ENCODE measurements at places on chromosomes 13 and 19. TPM values are rescaled to one million over a fixed set of nuclear protein-coding genes. Genes with fewer than 3 reads are reported as not detected.

- no peak for DNase-seq
Measured at GRCh38 chr19:52307275-52307674, 10.3 kb downstream of the ZNF480 start.

DNA sequence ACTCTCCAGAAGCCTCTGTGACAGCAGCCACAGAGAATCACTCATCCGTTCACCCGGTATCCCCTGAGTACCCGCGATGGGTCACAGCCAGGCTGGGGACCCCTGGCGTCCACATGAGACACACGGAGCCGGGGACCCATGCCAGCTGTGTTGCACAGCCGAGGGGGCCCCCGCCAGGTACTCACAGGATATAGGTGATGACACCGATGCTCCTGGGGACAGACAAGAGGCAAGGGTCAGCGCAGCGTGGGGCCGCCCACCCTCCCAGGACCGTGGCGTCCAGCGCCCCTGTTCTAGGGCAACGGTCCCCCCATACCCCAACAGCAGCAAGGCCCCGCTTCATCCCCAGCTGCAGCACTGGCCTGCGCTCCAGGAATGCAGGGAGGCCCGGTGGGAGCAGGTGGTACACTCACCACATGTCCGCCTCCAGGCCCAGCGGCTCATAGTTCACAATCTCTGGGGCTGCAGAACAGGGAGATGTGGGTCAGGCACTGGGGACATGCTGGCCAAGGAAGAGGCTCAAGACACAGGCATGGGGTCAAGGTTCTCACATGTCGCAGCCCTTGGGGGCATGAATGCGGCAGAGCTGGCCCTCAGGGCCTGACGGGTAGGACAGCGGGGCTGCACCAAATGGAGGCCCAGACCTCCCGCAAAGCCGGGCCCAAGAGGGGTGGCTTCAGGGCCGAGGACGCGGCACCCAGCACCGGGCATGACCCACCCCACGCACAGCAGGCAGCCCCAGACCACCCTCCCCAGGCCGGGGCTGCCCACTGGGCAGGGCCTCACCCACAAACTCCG, 7.2 kb downstream of the DAPK3 start:
- no peak for DNase-seq

DNA sequence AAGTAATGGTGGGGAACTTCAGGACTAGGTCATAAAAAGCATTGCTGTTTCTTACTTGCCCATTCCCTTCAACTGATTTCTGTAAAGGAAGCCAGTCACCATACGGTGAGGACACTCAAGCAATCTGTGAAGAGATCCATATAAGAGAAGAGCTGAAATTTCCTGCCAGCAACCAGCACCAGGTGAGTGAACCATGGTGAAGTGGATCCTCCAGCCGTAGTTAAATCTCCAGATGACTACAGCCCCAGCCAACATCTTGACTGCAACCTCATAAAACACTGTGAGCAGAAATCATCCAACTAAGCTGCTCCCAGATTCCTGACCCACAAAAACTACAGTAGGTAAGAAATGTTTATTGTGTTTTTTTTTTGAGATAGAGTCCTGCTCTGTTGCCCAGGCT, 3.8 kb upstream of the SLC6A16 start:
- DNase-seq = no peak

DNA sequence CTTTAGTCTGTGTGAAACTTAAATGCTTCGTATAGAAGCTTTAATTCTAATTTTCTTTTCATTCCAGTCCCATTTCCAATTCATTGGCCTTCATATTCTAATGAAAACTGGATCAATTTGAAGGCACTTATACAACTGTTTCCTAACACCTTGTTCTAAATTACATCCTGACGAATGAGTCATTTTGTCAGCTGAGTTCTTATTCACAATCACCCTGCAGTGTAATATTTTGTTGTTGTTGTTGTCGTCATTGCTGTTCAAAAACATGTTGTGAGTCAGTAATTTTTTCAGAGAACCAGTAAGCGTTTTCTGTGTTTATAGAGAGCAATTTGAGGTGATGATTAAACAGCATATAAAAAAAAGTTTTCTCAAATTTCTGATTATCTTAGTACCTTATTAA, 290.0 kb downstream of the PCDH9 start:
- DNase-seq = peak; percentile 30

Gene SLC5A5
- 0.02 TPM for total RNA-seq

- DNase-seq = no peak
Measured at GRCh38 chr13:94196413-94196812, 283.1 kb downstream of the DCT start.

DNA sequence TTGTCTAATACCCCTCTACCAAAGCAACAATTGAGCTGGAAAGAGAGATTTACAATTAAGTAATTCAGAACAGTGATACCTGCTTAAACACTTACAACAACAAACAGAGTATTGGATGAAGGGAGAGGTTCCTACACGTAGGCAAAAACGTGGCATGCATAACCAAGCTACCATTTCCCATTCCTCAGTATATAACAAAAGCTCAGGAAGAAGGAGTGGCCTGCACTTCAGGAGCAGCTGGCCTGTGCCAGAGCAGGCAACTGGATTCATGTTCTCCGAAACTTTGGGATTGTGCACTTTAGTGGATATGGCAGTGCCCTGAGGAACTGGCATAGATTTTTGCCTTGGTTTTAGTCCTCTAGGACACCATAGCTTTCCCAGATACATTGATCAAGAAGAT, 630.2 kb upstream of the PCDH9 start:
- no peak for DNase-seq

Gene FUT1
- total RNA-seq = 1.6 TPM

GRCh38 chr13:99648066-99648665, 146.9 kb downstream of the TM9SF2 start:
- DNase-seq = no peak

- DNase-seq = no peak
Measured at GRCh38 chr13:50686551-50686950, 156.9 kb downstream of the DLEU7 start.

GRCh38 chr19:46180701-46181387, 32.8 kb downstream of the IGFL2 start:
- peak; percentile 85 for DNase-seq

DNA sequence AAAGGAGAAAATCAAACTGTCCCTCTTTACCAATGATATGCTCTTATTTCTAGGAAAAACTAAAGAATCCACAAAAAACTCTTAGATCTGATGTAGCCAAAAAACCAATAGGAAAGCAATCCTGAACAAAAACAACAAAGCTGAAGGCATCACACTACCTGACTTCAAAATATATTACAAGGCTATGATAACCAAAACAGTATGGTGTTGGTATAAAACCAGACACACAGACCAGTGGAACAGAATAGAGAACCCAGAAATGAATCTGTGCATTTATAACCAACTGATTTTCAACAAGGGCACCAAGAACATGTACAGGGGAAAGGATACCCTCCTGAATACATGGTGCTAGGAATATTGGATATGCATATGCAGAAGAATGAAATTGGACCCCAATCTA, 9.7 kb upstream of the ZNF546 start:
- DNase-seq = no peak

GRCh38 chr19:15368051-15368632, 11.4 kb downstream of the AKAP8 start:
- no peak for DNase-seq

DNA sequence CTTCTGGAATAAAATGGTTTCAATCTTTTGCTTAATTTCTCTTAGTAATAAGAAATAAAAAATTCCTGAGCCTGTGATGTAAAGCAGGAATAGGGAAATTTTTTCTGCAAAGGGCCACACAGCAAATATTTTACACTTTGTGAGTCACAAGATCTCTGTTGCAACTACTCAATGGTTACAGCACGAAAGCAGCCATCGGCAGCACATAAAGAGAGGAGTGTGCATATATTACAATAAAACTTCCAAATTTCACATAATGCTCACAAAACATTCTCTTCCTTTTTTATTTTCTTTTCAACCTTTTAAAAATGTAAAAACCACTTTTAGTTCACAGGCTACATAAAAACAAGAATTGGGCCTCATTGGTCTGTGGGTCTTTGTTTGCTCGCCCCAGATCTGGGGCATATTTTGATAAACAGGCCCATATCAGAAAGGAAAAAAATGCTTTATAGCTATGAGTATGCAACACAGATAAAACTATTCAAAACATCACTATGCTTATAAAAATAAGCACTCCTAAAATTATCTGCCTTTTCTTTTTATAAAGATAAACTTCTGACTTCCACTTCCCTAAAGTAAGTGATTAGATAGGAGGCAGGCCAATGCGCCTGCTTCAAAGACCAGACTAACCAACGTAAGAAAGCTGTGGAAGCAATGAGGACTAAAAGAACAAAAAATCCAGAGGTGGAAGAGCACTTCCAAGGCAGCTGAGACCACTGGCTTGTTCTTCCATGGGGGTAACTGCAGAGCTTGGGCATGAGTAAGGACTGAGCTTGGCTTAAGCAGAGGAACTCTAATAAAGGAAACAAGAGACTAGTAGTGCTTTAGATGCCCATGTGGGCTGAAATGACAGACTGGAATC, 26.5 kb downstream of the MYCBP2 start:
- peak; percentile 36 for DNase-seq

DNA sequence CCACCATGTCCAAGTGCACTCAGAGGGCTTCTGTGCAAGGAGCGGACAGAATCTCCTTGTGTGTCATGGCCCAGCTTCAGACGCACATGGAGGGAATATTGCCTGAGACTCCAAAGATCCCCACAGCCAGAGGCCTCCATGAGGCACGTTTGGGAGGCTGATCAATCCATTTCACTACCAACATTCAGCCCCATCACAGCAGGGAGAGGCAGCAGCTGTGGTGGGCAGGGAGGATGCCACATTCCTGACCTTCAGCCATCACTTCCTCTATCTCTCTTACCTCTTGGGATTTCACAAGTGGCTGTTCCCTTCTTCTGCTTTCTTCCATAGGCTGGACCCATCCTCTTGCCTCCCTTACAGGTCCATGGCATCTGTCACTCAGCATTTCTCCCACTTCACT, 82.4 kb upstream of the MBNL2 start:
- no peak for DNase-seq

DNA sequence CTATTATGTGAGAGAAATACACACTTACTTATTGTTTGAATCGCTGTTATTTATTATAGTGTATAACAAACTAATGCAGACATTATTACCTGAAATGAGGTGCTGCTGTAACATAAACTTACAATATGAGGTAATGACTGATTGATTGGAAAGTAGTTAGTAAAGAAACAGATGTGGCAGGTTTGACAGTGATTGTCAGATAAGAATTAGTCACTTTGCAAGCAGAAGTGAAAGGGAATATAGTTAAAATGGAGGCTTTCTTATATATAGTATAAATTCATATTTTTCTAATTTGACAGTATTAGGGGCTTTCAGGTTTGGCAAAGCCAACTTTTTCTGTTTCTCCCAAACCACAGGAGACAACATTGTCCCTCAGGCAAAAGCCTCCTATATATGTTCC, 20.6 kb downstream of the MIR17HG start:
- DNase-seq = no peak

GRCh38 chr13:50594276-50595051, 249.0 kb downstream of the DLEU7 start:
- DNase-seq = no peak

Gene ZNF793
- total RNA-seq = 0.22 TPM

- DNase-seq = no peak
Measured at GRCh38 chr13:25796474-25796873, 255.3 kb downstream of the SHISA2 start.

DNA sequence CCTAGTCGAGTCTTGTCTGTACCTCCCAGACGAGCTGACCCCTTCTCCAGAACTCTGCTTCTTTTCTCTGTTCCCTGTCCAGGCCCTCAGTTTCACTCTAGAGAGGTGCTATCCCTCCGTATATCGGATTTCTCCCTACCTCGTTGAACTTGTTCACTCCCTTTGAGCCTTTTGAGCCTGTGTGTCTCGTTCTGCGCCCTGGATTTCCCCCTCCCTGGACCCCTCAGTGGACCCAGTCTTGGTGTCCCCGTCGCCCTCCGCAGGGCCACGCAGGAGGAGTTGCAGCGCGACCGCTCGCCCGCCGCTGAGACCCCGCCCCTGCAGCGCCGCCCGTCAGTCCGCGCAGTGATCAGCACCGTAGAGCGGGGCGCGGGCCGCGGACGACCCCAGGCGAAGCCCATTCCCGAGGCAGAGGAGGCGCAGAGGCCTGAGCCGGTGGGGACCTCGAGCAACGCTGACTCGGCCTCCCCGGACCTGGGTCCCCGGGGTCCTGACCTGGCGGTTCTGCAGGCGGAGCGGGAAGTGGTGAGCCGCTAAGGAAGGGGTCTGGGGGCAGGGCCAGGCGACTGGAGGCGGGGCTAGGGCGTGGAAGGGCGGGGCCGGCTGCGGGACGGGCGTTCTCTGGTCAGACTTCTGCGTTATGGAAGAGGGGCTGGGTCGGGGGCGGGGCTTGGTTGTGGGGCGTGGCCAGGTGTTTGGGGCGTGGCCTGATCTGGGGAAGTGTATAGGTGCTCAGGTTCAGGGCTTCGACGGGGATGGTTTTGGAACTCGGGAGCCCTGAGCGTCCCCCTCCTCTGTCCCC, 5.5 kb downstream of the EPS8L1 start:
- DNase-seq = peak; percentile 67

Gene RGCC
- 1.5 TPM for total RNA-seq

Gene PLIN4
- 0.06 TPM for total RNA-seq

- no peak for DNase-seq
Measured at GRCh38 chr19:29650772-29651387, 14.4 kb upstream of the PLEKHF1 start.

GRCh38 chr13:33307843-33308242, 22.3 kb upstream of the STARD13 start:
- DNase-seq = no peak

Gene KHSRP
- total RNA-seq = 73.6 TPM

DNA sequence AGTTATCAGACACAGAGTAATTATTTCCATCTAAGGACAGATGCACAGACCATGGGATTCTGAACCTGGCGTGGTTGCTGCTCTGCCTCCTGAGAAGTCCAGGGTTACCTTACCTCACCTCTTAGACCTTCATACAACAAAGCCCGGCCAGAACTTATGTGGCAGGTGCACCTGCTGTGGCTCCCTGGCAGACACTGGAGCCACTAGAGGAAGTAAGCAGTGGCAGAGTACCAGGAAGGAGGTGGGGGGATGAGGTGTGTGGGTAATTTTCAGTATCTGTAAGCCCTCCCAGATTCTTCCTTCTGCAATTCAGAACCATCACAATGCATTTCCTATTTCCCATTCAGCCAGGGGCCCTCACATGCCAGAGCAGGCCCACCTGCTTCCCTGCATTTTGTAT, 106.1 kb upstream of the DOCK9 start:
- DNase-seq = no peak

DNA sequence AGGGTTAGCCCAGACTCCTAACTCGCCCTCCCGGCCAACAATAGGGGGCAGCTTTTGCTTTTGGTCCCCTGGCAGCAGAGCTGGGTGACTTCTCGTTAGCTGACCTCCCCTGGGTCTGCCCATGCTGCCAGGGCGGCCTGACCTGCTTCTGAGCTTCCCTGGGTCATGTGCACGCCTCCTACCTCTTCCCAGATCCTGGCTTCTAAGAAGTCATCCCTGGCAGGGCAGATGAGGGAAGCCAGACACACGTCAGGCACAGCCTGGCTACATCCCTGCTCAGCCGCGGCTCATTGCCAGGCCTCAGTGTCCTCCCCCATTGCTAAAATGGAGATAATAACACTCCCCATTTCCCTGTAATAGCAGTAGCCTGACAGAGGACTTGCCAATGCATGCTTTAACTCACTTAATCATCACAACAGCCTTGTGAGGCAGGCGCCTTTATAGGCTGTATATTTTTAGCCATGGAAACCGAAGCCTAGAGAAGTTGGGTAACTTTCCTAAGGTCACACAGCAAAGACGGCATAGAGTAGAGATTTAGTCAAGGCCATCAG, 2.1 kb downstream of the KCNK6 start:
- DNase-seq = no peak

Gene TRAPPC6A
- total RNA-seq = 5.3 TPM

Gene GJB2
- 10.5 TPM for total RNA-seq

GRCh38 chr13:21359855-21360254, 99.2 kb downstream of the ZDHHC20 start:
- DNase-seq = no peak

Gene ATP4B
- not detected for total RNA-seq

GRCh38 chr19:35006999-35007365, 6.9 kb downstream of the GRAMD1A start:
- no peak for DNase-seq

Data from NCI-H460 (cell line).